Stimulated activated effector memory CD8-positive, alpha-beta T cell treated with anti-CD3 and anti-CD28 coated beads, Interleukin-12 subunit alpha, Interleukin-12 subunit beta, amount 100 ng/mL, for 72 hours (primary cell): ENCODE measurements at places on chromosomes 1 and 21.
A peak's percentile ranks its signal among the peaks of the same experiment; 100 is the strongest.

GRCh38 chr21:45309069-45309986 lies 21.6 kb upstream of the POFUT2 start:
- DNase-seq: peak; percentile 71

DNA sequence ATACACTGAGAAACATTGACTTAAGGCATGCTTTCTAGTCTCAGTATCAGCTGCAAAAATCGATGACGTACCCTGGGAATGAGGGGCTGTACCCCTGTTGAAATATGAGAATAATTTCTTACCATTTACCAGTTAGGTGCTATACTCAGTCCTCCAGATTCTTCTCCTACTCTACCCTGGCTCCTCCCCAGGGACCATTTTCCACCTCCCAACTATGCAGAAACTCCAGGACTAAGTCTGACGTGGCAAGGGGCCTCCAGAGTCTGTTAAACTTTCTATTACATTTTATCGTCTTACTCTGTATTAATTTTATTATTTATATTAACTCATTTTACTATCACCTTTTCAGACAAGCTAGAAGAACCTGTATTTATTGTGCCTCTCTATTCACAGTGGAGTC lies 124.3 kb downstream of the CYYR1 start:
- DNase-seq: no peak

- no peak for DNase-seq
Measured at GRCh38 chr1:7524341-7525337, 246.5 kb upstream of the VAMP3 start.

- no peak for DNase-seq
Measured at GRCh38 chr21:31837041-31837440, 35.8 kb upstream of the HUNK start.

- no peak for DNase-seq
Measured at GRCh38 chr1:221793439-221794078, 51.7 kb upstream of the DUSP10 start.

DNA sequence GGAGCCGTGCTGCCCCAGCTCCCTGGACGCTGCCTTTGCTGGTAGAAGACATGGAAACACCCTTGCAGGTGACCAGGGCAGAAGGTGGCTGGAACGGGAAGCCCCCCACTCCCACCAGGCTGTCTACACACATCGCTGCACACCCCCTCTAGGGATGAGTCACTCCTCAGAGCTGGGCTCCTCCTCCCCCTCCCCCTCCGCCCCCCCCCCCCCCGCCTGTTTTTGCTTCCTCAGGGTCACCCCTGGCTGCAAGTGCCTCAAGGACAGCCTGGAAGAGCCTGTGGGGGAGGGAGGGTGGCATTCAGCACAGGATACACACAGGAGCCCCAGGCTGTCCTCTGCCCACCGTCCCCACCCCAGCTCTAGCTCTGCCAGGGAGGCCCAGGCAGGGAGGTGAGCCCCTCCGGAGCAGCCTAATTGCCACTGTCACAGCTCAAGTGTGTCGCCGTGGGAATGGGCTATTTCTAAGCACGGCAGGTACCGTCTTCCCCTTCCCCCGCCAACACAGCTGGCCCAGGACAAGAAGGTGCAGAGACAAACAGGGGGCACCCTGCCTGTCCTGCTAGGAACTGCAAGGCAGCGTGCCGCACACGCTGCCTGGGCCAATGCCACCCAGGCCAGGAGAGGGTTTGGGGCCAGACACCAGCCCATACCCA lies 2.5 kb downstream of the FNDC10 start:
- no peak for DNase-seq

DNA sequence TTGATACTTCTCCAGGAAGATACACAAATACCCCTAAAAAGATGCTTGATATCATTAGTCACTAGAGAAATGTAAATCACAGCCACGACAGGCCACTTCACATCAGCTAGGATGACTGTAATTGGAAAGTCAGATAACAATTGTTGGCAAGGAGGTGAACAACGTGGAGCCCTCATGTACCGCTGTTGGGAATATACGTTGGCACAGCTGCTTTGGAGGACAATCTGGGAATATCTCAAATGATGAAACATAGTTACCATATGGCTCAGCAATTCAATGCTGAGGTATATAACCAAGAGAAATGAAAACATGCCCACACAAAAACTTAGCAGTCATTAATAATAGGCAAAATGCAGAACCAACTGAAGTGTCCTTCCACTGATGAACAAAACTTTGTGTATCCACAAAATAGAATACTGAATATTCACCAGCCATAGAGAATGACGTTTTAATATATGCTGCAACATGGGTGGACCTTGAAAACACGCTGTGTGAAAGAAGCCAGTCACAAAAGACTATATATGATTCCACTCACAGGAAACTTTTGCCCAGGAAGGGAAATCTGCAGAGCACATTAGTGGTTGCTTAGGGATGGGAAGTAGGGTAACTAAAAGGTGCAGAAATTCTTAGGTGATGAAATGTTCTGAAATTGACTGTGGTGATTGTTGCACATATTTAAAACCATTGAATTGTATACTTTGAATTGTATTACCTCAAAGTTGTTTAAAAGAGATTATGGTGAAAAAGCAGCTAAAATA lies 95.4 kb downstream of the AHCTF1 start:
- no peak for DNase-seq

DNA sequence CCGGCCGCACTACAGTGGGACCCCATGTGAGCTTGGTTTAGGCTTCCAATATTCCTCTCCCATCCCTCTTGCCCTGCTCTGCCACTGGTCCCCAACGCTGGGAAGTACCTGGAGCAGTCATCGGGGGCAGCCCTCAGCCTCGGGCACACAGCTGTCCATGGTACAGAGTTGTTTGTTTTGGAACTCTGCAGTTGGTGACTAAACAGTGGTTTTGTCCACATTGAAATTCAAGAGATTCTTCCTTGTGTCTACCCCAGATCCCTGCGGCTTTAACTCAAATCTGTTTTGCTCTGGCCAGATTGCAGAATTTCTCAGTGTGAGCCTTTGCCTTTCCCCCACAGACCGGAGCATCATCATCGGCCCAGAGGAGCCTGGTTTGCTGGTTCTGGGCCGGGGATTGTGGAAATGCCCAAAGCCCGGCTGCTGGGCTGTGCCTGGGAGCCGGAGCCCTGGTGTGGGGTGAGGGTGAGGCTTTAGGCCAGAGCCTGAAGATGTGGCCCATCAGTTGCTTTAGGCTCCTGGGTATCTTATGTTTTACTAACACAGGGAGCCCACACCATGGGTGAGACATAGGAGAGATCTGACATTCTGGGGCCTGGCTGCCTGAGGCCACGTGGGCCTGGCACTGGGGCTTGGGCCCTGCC lies 93.2 kb downstream of the ARHGEF10L start:
- DNase-seq: no peak

- no peak for DNase-seq
Measured at GRCh38 chr1:115877511-115877910, 36.6 kb upstream of the NHLH2 start.

- DNase-seq: no peak
Measured at GRCh38 chr1:52795464-52795863, 47.1 kb upstream of the ZYG11A start.

DNA sequence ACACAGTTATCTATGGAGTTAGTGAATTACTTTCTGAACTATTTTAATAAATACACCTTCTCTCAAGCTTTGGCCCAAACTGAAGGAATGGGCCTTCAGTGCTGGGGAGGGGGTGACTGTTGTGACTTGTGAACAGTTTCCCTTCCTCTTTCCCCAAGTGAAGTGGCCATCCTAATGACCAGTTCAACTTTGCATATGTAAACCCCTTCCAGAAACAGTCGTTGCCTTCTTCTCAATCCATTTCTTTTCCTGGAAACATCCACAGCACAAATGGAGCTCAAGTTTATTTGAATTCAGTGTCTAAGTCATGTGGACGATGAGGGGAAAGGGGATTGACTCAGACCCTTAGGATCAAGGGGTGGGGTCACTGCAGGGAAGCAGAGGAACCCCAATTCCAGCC lies 1.3 kb upstream of the INPP5B start:
- DNase-seq: no peak

- DNase-seq: no peak
Measured at GRCh38 chr1:245863566-245864184, 643.4 kb downstream of the SMYD3 start.

GRCh38 chr1:43998000-43998378 lies 6.6 kb downstream of the CCDC24 start:
- DNase-seq: no peak

DNA sequence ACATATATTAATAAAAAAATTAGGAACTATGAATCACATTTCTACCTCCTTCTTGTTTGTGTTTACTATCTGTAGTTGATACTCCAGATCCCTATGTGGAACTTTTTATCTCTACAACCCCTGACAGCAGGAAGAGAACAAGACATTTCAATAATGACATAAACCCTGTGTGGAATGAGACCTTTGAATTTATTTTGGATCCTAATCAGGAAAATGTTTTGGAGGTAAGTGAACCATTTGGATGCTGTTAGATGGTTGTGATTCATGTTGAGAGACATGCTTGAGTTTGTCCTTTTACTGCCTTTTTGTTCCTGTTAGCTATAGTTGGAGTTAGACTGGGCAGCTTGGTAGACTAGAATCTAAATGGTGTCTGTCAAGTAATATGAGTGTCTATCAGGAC lies 64.2 kb downstream of the PLA2G4A start:
- no peak for DNase-seq

GRCh38 chr21:41361053-41361785 lies 608 bp upstream of the MX2 start:
- DNase-seq: no peak

- no peak for DNase-seq
Measured at GRCh38 chr1:247216261-247216660, 39.6 kb upstream of the VN1R5 start.

- no peak for DNase-seq
Measured at GRCh38 chr1:11505591-11506538, 26.9 kb downstream of the DISP3 start.

DNA sequence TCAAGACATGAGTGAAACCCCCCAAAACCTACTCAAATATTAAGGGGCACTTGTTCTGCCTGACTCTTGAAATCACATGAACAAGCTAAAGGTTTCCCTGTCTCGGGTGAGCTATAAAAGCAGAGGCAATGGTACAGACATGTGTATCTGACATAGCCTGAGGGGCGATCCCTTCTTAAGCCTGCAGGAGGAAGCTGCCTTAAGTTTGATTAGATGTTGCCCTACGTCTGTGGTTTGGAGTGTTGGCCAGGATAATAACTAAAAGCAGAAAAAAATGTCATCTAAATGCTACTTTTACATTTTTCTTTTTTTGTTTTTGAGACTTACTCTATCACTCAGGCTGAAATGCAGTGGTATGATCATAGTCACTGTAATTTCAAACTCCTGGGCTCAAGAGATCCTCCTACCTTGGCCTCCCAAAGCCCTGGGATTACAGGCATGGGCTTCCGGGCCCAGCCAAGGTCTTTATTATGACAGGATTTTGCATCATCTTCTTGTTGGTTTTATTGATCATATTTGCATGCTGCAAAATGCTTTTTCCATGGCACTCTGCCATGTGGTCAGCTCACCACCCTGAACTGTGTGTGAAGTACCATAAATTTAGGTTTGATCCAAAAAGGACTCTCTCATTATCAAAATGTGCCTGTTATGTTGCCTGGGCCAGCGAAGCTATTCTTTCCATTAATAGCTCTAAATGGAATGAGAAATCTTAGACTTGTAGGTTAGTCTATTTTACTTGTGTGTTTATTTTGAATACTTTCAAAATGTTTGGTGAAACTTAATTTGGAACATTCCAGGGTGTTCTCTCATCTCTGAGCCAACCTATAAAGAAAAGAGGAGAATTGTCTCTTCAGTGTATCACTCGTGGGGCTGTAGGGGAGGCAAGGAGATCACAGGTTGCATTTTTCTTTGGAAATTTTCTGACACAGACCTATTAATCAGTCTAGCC lies 15.0 kb upstream of the HMGN1 start:
- DNase-seq: no peak

- DNase-seq: no peak
Measured at GRCh38 chr1:190159146-190159545, 318.5 kb downstream of the BRINP3 start.

GRCh38 chr1:66598670-66599069 lies 64.7 kb downstream of the SGIP1 start:
- DNase-seq: no peak

GRCh38 chr1:147080671-147081394 lies 91.4 kb downstream of the PRKAB2 start:
- no peak for DNase-seq

DNA sequence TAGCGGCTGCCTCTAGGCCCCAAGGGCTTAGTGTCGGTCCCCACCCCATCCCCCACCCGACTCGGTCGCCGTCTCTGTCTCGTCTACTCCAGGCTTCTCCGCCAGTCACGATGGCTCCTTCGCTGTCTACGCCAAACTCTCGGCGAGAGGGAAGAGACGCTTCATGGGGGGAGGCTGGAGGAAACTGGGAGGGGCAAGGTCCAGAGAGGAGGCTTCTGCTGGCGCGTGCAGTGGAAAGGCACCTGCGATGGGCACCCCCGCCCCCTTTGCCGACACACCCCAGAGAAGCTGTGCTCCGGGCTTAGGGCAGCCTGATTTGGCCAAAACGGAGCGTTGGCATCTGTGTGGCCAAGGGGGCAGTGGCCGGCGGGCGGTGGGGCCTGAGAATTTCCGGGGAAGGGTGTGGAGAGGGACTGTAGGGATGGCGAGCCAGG lies 1.2 kb upstream of the CSMD2 start:
- DNase-seq: no peak

DNA sequence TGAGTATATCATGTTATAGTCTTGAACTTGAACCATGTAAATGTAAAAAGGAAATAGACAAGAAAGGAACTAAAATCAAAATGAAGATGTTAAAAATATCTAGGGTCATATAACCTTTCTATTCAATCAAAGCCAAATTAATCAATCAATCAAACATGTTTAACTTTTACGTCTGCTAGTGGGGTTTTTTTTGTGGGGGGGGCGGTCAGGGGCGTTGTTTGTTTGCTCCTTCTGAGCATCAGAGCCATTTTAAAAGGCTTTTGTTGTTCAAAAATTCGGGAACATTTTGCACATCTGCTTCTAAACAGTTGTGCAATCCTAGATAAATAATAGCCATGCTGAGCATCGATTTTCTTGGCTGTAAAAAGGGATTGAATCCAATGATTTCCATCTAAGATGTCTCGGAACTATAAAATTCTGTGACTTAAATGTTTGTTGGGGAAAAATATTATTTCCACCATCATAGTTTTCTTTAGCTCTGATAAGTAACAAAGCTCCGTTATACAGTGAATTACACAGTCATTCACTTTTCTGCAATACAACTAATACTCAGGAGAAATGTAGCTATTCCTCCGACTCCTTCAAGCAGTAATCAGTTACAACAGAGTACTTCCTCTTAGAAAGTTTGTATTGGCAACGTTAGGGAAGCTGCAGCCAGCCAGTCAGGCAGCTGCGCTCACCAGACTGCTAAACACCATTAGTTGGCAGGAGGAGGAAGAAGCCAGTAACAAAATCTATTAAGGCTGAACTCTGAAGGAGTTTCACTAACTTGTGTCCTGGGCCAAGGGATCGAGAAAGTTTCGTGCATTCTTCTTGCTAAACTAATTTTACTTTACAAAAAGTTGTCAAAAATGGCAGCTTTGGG lies 2.2 kb downstream of the SPATA6 start:
- no peak for DNase-seq
